ENCODE measurements at places on chromosomes 2 and 18.
A peak's percentile ranks its signal among the peaks of the same experiment; 100 is the strongest.

DNA sequence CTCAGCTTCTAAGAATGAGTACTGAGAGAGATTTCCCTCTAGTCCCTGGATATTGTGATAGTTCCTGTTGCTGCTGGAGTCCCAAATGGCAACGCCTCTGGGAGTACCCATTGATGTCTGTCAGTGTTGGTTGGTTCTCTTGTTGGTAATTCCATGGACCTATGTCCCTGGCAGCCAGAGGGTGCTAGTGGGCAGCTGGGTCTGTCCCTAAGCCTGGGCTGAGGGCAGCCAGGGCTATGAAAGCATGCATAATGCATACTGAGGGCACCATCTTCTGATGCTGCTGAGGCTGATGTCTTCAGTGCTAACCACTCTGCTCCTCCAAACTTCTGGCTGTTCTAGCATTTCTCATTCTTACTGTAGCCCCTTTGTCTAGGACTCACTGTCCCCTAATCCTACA, 35.9 kb downstream of the NABP1 start:
- no peak for DNase-seq

GRCh38 chr2:40955042-40955441, 503.2 kb upstream of the SLC8A1 start:
- no peak for DNase-seq

- DNase-seq: no peak
These were observed 47.6 kb downstream of the ALPK2 start for GRCh38 chr18:58581265-58581664.

GRCh38 chr2:24107-24506, 22.2 kb downstream of the FAM110C start:
- no peak for DNase-seq

GRCh38 chr2:235719146-235719942, 225.5 kb downstream of the AGAP1 start:
- no peak for DNase-seq

DNA sequence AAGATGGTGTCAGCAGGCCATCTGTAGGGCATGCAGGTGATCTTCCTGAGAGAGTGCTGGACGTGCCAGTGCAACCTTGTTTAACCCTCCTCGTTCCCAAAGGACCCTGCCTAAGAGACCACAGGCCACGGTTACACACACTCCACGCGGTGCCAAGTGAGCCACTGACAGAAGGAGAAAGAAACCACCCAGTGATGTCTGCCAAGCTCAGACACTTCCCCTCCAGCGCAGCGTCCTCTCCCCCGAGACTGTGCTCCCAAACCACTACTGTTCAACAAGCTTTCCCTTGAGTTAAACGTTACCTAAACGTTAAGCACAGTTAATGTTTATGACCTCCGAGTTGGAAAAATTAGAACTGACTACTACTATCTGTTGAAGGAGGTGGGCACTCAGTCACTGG, 119.1 kb upstream of the NCK2 start:
- no peak for DNase-seq

DNA sequence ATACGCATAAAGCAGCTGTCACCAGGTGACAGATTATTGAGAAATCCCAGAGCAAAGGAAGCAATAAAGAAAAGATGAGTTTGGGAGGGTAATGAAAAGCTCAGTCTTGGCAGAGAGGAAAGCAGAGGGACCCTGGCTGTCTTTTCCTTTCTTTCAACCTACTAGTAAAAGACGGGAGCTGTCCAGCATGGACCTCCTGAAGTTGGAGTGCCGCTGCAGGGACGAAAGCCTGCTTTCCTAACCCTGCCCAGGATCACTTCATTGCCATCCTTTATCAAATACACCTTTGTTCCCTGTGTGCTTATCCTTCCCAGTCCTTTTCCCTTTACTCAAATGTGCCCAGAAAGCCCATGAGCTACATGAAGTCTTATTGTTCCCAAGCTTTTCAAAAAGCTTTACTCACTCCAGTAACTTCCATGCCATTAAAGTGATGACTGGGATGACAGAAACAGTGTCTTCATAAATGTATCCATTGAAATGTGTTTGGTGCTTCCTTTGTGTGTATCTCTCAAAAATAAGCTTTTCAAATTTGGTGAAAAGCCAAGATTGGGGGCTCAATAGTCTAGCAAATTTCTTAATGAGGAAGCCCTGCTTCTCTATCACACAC, 3.7 kb upstream of the SPR start:
- DNase-seq: no peak

- no peak for DNase-seq
These were observed 275.6 kb upstream of the CXCR4 start for GRCh38 chr2:136393514-136393913.

GRCh38 chr2:65075176-65075575, 19.0 kb downstream of the CEP68 start:
- no peak for DNase-seq

DNA sequence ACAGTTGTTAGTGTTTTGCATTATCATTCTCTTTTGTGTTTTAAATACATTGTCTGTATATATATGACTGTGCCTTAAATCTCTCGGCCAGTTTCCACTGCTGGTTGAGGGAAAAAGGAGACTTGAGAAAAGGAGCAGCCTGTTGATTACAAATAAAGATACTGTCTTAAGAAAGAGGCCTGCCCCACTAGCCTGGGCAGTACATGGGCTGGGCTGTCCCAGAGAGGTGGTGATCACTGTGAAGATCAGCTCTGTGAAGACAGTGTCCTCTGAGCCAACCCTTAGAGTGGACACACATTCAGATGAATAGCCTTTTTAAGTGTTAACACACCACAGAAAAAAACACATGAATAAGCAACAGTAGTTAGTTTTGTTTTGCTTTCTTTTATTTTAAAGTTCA, 10.0 kb upstream of the OTX1 start:
- DNase-seq: no peak

DNA sequence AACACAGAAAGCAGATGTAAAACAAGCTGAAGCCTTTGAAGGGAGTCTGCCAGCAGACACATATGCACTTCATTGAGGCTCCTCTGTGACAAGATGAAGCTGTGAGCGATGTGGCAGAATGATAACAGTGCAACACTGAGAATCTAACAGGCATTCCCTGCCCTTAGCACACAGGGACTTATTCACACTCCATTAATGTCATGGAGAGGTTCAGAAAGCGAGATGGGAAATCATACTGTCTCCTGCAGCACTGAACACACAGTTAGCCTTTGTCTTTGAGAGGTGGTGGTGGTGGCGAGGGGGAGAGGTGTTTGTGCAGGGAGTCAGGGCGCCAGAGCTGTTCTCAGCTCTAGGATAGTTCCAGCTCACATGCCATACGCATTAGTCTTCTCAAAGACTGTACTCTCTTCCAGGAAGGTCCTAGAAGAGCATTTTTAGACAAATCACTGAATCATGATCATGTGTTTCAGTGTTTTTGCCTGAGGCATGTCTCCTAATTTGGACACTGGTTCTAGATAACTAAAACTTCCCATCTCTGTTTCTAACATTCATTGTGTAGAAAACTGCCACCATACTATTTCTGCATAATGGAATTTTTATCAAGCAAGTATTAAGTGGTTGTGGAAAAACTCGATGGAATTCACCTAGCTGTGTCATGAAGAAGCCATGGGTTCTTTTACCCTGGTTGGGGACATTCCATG, 93.5 kb upstream of the ITGB6 start:
- no peak for DNase-seq

GRCh38 chr2:222730366-222730999, 59.0 kb downstream of the MOGAT1 start:
- DNase-seq: no peak

GRCh38 chr2:151085181-151085611, 176.5 kb downstream of the RBM43 start:
- DNase-seq: no peak

DNA sequence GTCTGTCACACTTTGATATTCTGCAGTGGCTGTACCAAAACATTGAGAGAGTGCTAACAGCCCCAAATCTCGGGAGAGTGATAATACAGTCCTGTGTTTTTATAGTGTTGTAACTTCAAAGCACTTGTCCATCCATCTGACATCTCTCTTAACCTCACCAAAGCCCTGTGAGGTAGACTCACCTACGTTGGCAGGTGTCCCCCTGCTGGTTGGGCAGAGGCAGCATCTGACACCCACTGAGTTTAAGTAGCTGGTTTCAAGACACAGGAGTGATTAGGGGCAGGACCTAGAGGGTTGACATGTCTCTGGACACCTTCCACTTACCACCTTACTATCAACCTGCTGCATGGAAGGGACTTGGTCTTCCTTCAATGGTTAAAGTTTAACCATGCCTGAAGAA, 22.9 kb downstream of the COLEC12 start:
- DNase-seq: no peak

GRCh38 chr2:10347562-10347948, 44.9 kb downstream of the HPCAL1 start:
- no peak for DNase-seq

DNA sequence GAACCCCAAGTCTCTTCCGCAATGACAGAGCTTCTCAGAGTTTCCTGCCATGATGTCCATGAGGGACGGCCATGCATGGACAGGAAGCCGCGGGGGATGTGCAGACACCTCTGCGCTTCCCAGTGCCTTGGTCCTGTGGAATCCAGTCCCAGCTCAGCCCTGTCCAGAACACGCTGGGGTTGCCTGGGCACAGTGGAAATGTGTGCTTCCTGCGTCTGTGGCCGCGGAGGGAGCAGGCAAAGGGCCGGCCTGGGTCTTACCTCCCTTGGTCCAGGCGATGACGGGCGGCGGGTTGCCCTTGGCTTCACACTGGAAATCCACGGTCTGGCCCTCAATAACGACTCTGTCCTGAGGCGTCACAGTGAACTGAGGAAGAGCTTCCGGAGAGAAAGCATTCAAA, 79.6 kb downstream of the PXDN start:
- DNase-seq: no peak

DNA sequence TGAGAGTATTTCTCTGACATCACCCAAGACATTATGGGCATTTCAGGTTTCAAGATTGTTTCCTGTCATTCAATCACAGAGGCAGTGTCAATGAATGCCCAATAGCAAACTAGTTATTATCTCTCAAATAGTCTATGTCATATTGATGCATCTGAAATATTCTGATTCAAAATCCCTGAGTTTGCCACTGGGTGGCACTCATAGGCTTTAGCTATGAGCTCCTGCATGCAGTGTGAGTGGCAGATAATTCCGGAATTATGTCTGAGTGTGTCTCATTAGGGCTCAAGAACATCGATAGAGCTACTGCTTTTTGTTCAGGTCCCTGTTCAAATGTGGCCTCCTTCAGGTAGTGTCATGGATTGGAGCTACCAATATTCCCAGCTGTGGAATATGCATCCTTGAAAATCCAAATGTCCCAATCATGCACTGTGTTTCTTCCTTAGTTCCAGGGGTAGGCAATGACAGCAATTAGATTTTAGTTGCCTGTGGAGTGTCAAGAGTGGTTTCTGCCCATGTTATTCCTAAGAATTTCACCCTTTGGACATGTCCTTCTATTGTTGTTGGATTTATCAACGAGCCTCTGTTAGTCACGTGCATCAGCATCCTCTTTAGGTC, 7.8 kb upstream of the OR6B3 start:
- peak; percentile 13 for DNase-seq

DNA sequence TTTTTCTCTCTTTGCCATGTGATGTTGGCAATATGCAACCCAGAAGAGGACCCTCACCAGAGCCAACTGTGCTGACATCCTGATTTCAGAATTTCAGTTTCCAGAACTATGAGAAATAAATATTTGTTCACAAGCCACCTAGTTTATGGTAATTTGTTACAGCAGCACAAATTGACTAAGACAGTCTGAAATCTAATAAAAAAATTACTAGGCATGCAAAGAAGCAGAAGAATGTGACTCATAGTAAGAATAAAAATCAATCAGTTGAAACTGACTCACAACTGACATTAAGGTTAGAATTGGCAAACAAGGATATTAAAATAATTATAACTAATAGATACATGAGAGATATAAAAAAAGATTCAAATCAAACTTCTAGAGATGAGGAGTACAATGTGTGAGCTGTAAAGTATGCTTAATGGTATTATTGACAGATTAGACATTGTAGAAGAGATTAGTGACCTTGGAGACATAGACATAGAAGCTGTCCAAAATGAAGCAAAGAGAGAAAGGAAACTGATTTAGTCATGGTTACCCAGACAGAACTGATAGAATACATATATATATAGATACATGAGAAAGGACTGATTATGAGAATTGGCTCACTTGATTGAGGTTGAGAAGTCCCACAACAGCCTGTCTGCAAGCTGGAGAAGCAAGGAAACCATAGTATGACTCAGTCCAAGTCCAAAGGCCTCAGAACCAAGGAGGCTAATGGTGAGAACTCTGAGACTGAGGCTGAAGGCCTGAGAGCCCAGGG, 27.8 kb upstream of the TTC39C start:
- DNase-seq: no peak

DNA sequence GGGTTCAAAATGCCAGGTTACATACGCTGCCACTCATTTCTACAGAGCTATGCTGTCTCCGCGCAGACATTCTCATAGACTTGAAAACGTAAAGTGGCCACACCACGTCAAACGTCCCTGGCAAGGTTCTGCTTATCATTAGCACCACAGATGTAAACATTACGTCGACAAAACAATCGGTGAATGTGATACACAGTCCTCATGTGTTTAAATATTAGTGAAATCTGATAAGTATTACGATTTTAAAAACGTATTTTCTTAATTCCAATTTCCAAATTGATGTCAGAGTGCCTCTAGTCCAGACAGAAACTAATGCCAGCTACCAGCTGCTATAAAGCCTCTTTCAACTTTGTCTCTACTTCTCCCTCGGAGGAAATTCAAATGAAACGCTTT, 1.2 kb downstream of the STK17B start:
- no peak for DNase-seq

GRCh38 chr2:156901373-156902031, 356.0 kb upstream of the GALNT5 start:
- DNase-seq: no peak

GRCh38 chr2:210617732-210618330, 61.4 kb downstream of the CPS1 start:
- DNase-seq: no peak

DNA sequence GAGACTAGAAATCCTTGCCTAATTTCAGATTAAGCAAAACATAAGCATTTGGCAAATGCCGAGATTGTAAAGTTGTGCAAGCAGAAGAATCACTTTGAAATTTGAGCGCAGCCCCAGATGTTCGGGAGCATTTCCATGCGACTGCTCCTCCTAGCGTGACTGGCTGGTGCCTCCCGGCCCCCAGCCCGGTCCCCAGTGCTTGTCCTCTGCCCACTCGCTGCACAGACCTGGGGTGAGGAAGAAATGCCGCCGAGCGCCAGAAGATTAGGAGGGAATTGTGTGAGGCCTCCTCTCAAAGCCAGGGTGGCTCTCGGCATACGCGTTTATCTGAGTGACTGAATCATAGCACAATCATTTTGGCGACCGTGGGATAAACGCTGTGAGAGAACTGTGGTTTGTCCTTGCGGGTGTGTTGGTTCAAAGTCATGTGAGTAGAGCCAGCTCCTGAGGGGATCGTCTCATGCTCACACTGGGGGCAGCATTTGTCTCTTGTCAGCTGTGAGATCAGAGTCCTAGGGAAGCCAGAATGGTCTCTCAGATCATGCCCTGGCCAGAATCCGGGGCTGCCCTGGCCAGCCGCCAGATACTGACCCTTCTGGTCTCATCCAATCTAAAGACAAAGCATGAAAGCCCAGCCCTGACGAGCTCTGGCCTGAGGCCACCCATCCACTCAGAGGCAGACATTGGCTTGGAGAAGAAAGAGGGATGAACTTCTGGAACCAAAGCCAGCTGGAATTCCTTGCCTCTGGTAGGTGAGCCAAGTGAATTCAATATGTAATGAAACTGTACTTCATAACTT, 189.3 kb downstream of the SH3RF3 start:
- DNase-seq: no peak

- no peak for DNase-seq
These were observed 271.5 kb downstream of the HRH4 start for GRCh38 chr18:24731981-24732380.

Measured in stimulated activated CD8-positive, alpha-beta memory T cell treated with anti-CD3 and anti-CD28 coated beads, Interleukin-7, amount 100 ng/mL, for 1 hour (primary cell).